ENCODE measurements at places on chromosomes 4 and X. TPM values are rescaled to one million over a fixed set of nuclear protein-coding genes. Genes with fewer than 3 reads are reported as not detected.
A peak's percentile ranks its signal among the peaks of the same experiment; 100 is the strongest.

Gene SRPX2
- 36.0 TPM for total RNA-seq

Gene PAGE4
- not detected for total RNA-seq

DNA sequence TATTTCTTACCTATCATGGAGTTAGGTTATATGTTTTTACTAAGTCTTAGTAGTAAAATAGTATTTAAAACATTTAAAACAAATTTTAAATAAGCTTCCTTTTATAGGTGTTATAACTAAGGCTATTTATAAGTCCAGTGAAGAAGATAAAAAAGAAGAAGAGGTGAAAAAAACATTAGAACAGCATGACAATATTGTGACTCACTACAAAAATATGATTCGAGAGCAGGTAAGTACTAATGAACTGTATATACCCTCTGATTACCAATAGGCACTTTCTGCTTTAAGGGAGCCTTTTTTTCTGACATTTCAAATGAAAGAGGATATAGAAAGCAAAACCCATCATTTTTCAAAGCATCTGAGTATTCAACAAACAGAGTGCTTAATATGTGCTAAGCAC is 76.6 kb downstream of the USO1 start:
- no peak overlapping the region for H3K27ac ChIP-seq
- peak; percentile 11 for DNase-seq
- peaks cover 31% of the 10 kb centered on the region for H3K36me3 ChIP-seq
- H3K27me3 ChIP-seq, result no peaks in the 10 kb centered on the region

DNA sequence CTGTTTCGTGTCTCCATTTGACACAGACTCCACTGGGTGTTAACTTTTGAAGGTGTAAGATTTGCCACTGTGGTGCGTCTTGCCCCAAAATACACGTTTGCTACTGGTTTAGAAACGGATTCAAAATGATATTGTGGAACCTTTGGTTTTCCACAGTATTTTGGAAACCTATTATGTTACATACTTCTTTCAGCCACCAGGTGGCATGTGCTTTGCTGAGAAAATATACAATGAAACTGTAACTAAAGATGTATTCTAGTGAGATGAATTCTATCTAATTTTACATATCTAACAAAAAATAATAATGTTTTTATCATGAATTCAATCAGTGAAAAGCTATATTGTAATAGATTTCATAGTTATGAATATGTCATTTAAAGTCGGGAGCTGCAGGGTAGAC is 28.4 kb upstream of the SLITRK4 start:
- no peak overlapping the region for H3K4me3 ChIP-seq
- H3K4me1 ChIP-seq, result no peaks in the 10 kb centered on the region
- H3K36me3 ChIP-seq, result no peaks in the 10 kb centered on the region
- DNase-seq, result no peak
